ENCODE measurements at places on chromosomes 3 and 15. TPM values are rescaled to one million over a fixed set of nuclear protein-coding genes. Genes with fewer than 3 reads are reported as not detected.

GRCh38 chr3:179082416-179082815 lies 10.8 kb upstream of the ZMAT3 start:
- DNase-seq, result no peak

GRCh38 chr3:114428044-114428595 lies 134.3 kb downstream of the TIGIT start:
- no peak for DNase-seq

Gene SLCO3A1
- total RNA-seq, result 43.9 TPM

Gene ANKRD63
- not detected for total RNA-seq

Gene LINGO1
- total RNA-seq, result 3.0 TPM

DNA sequence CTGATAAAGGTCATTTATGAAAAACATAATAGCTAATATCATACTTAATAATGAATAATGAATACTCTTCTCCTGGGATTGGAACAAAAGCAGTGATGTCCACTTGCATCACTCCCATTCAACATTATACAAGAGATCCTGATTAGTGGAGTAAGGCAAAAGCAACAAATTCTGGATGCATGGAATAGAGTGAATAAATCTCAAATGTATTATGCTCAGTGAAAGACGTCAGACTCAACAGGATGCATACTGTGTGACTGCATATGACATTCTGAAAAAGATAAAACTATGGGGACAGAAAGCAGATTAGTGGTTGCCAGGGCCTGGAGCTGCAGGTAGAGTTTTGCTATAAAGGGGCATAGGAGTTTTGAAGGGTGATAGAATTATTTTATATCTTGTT lies 77.6 kb upstream of the ZBTB20 start:
- no peak for DNase-seq

Gene KCTD6
- 7.5 TPM for total RNA-seq

- DNase-seq, result no peak
Observed at GRCh38 chr3:177437513-177438337, 240.4 kb upstream of the TBL1XR1 start.

- no peak for DNase-seq
Observed at GRCh38 chr3:87227835-87228144, 681 bp downstream of the CHMP2B start.

Gene FAIM
- total RNA-seq, result 3.5 TPM
